Cerebellar nuclear complex (tissue), 1 donor: ENCODE measurements at places on chromosomes 4 and X.

- no peak for DNase-seq
Measured at GRCh38 chrX:133175162-133175561, 43.0 kb downstream of the TFDP3 start.

DNA sequence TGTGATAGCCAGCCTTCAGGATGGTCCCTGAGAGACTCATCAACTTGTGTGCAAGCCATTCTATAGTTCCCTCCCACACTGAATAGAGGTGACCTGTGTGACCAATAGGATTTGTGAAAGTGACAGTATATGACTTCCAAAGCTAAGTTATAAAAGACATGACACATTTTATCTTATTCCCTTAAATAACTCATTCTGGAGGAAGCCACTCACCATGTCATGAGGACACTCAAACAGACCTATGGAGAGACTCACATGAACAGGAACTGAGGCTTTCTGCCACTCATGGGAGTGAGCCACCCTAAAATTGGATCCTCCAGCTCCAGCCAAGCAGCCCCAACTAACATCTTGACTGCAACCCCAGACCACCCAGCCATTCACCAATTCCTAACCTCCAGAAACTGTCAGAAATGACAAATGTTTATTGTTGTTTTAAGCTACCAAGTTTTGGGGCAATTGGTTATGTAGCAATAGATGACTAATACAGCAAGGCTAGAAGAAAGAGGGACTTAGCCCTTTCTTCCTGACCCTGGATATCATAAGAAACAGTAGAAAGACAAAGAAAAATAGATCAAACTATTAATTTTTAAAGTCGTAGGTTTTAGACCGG, 9.0 kb upstream of the CHIC2 start:
- DNase-seq = no peak

DNA sequence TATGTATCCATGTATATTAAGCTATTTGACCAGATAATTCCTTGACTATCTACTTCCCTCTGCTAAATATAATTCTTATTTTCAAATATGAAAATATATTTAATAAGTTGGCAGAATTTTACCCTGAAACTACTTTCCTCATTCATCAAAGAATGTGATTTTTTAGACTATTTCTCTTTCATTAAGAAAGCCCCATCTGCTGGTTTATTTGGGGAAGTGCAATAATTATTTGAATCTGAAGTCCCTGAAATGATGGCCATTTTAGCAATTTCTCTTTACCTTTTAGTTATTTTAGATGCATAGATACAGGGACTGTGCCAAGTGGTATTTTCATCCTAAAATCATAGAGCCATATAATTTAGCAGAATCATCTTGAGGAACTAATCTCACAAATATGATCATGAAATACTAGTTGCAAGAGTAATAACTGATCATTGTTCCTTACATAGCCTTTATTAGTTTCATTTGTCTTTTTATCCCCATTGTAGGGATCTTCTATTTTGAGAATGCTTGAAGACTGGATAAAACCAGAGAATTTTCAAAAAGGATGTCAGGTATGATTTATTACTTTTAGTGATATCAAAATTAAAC, 39.0 kb downstream of the ENPEP start:
- DNase-seq = no peak

DNA sequence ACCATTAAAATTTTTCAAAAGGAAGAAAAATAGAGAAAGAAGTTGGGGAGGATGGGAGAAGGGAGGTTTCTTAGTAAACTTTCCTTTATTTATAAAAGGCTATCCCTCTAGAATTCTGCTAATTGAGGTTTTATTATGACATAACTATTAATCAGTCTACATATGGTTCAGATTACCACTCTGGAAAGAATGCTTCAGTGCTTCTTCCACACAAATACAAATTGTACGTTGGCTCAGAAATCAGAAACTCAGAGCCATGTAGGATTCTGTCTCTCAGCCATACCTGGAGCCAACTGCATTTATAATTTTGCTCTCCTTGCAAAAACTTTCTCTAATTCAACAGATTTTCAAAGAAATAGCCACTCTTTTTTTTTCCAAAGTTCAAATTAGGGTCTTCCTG, 37.1 kb downstream of the SRPX start:
- no peak for DNase-seq

- DNase-seq = no peak
Measured at GRCh38 chr4:145557720-145558119, 61.5 kb upstream of the MMAA start.

DNA sequence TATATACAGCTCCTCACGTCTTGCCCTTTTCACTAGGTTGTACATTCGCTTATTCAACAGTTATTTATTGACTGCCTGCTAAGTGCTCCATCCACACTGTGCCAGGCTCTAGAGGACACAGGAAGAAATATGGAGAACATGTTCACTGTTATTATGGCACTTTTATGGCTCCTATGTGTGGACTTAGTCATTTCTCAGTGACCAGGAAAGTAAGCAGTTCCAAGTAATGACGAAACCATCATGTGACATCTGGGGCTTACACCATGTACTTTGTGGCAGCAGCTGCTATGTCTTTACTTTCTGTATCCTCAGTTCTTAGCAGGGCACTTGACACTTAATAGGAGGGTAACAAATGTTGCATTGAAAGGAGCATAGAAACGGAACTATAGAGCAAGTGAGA, 278.0 kb downstream of the ANK2 start:
- no peak for DNase-seq

DNA sequence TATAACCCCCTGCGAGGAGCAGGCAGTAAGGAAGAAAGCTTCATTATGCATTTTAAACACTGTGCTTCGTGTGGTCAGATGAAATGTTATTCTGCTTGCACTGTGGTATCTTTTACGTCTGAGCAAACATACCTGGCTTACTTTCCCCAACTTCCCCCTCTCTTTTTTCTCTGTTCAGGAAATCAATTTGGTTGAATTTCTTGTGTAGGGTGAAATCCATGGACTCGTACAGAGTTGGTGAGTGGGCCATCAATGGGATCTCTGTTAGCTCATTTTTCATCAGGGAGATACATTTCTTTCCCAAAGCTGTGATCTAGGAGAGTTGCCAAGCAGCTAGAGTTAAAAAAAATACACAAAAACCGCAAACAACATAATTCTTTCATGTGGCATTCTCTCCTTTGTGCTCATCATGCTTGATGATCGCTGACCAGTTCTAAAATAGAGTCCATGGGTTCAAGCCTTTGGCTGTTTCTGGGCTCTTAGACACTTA, 98.5 kb downstream of the FRAS1 start:
- no peak for DNase-seq

- DNase-seq = no peak
Measured at GRCh38 chr4:28427306-28428085, 1566.9 kb downstream of the STIM2 start.

DNA sequence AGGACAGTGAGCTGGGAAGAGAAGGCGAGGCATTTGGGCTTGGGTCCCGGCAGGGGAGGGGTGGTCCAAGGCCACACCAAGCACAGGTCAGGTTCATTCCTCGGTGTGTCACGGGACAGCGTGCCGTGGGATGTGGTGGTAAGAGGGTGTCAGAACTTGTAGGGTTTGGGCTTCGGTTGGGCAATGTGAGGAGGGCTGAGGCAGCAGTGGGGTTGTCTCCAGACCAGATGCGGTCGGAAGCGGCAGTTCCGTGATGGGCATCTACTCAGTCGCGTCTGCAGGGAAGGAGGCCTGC, 22.1 kb downstream of the ADRA2C start:
- no peak for DNase-seq

GRCh38 chrX:106919932-106920452, at the start of gene CLDN2:
TSS of gene CLDN2 (plus strand) at chrX:106920402. CDS start at chrX:106928229, 7,827 bp downstream.
- DNase-seq = no peak

GRCh38 chrX:54248309-54248708, 65.3 kb upstream of the FAM120C start:
- no peak for DNase-seq

GRCh38 chr4:56976283-56976836, 1.0 kb downstream of the NOA1 start:
- DNase-seq = no peak

- no peak for DNase-seq
Measured at GRCh38 chr4:5945171-5945570, 52.3 kb upstream of the CRMP1 start.

DNA sequence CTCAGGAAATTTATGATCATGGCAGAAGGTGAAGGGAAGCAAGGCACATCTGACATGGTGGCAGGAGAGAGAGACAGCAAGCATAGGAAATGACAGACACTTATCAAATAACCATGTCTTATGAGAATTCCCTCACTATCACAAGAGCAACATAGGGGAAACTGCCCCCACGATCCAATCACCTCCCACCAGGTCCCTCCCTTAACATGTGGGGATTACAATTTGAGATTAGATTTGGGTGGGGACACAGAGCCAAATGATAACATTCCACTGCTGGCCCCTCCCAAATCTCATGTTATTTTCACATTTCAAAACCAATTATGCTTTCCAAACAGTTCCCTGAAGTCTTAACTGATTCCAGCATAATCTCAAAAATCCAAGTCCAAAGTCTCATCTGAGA, 8.2 kb upstream of the TMA16 start:
- no peak for DNase-seq

- no peak for DNase-seq
Measured at GRCh38 chr4:25089051-25089763, 58.5 kb upstream of the LGI2 start.

DNA sequence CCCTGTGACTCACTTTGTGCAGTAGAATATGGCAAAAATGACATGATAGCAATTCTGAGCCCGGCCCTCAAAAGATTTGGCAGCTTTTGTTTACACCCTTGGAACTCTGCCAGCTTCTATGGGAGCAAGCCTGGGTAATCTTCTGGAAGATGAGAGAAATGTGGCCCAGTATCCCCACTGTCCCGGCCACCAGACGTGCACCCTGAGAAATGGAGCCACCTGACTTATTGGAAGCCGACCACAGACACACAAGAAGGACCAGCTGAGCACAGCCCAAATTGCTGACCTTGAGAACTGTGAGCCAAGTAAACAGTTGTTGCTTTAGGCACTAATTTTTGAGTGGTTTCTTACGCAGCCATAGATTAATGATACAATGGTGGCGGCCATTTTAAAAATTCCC, 197.0 kb downstream of the STIM2 start:
- no peak for DNase-seq

GRCh38 chrX:108945883-108946523, 209.6 kb upstream of the IRS4 start:
- no peak for DNase-seq

- DNase-seq = no peak
Measured at GRCh38 chr4:36278789-36279188, 2.6 kb upstream of the DTHD1 start.

DNA sequence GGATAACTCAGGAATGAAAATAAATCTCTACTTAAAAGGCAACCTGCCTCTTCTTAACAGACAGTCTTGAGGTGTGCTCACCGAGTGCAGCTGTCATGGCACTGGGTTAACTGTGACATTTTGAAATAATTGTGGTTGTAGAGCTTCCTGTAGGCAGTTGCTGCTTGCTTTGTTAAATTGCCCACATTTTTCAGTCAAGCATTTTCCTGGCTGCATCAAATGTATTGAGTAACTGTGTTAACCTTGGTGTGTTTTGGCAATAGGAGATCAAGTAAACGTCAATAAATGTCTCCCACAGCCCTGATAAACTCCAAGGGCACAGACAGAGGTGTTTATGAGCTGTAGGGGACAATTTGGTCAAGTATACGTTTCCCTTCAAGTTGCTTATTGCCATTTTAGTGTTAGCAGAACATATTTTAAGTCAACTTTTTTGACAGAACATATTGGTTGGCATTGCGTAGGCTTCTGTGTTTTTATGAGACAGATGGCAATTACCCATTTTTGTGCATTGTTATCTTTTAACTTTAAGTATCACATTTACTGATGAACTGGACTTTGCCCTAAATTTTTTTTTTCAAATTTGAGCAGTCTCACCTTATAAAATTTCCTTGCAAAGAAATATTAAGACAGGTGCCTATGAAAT, 527.4 kb downstream of the C4orf33 start:
- no peak for DNase-seq

DNA sequence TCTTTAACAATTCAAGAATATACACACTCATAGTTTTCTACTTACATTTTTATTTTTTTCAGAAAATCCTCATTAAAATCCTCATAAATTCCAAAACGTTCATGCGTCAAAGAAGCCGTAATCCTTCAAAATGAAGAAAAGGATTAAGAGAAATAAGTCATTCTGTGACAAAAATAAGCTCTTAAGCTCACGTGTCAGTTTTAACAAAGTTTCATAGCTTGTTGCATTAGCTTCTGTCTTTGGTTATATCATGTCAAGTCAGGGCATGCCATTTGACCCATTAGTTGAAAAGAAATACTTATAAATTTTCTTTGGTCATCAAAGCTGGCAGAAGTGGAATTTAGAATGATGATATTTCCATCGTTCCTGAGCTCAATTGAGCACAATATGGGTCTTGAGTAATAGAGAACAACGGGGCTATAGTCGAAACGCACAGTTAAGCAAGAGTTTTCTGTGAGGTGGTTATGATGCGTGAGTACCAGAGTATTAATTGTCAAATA, 185.2 kb upstream of the CTSO start:
- no peak for DNase-seq

- DNase-seq = no peak
Measured at GRCh38 chr4:141849778-141850177, 213.4 kb downstream of the IL15 start.

DNA sequence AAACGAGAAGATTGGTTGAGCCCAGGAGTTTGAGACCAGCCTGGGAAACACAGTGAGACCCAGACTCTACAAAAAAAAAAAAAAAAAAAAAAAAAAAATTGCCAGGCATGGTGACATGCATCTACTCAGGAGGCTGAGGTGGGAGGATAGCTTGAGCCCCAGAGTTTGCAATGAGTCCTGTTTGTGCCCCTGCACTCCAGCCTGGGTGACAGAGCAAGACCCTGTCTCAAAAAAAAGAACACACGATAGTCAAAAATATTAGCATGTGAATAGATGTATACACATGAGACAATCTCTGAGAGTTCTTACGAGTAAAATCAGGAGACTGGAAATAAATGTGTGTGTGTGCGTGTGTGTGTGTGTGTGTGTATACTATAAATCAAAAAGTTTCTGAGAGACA, 966.3 kb downstream of the FSTL5 start:
- no peak for DNase-seq

- no peak for DNase-seq
Measured at GRCh38 chrX:40727581-40728252, 7.6 kb downstream of the MED14 start.

GRCh38 chrX:136318895-136319597, 18.3 kb downstream of the ADGRG4 start:
- no peak for DNase-seq

DNA sequence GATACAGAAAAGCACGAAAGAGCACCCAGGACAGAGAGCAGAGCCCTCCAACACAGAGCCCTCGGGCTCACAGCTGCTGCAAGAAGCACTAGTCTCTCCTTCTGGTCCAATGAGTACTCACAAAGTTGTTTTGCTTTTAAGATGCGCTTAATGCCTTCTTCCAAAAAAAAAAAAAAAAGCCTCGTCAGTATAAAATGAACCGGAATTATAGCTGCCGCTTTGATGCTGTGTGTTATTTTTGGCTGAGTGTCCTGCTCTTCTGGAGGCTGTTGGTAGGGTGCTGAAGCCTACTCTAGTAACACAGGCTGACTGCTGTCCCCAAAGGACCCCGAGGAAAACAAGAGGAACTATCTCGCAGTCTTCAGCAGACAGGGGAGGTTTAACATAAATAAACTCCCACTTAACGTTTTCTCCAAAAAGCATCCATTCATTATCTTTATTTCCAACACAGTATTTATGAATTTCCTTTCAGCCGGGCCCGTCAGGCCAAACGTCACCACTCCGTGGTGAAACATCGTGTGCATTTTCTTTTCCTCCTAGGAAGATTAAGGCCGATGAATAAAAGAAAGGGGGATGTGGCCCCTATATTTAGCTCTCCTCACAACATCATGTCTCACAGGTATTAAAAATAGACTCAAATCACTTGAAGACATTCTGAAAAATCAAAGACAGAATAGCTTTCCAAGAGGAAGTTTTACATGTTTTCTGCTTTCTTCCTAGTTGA, 213.7 kb upstream of the PPARGC1A start:
- no peak for DNase-seq

- DNase-seq = no peak
Measured at GRCh38 chr4:91359041-91360031, 944.4 kb upstream of the GRID2 start.
